ENCODE measurements at places on chromosomes 12 and 14. TPM values are rescaled to one million over a fixed set of nuclear protein-coding genes. Genes with fewer than 3 reads are reported as not detected.

GALNT4 gene
- 2.8 TPM for total RNA-seq

FZD10 gene
- total RNA-seq, result 0.81 TPM

TMEM121 gene
- 3.6 TPM for total RNA-seq

KIF5A gene
- total RNA-seq, result 7.9 TPM

ASCL1 gene
- not detected for total RNA-seq

PARPBP gene
- total RNA-seq, result 79.8 TPM

RFX4 gene
- total RNA-seq, result 3.4 TPM

BEST3 gene
- total RNA-seq, result not detected

ACIN1 gene
- 215 TPM for total RNA-seq

LBHD2 gene
- total RNA-seq, result not detected
